ENCODE measurements at places on chromosomes 5 and 9.

DNA sequence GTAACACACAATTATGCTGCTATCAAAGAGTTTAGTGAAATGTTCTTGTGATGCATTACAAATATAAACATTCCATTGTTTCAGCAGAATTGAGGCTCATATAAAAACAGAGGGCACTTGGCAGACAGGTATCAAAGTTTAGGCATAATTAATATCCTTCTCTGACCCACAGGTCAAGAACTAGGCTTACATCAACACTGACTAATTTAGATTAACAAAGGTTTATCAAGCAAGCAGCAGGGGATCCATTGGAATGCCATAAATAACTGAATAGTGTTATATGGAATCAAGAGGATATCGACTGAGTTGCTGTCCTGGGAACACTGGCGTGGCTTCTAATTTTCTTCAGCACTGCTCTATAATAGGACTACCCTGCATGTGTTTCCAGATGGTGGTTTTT is 414.5 kb upstream of the ARRDC3 start:
- no peak for DNase-seq

DNA sequence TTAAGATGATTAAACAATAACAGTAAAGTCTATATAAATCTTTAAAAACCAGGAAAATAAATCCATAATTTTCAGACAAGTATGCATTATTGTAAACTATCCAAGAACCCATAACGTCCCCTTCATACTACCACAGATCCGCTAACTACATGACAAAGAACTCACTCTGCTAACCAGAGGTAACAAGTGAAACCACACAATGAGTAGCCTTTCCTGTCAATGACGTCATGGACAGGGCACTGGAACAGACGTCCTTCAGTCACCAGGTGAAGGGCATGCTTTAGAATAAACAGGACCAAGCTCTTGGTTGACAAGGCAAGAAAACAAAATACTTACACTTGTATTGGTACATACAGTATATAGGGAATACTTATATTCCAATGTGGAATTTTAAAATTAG is 45.2 kb downstream of the RNF130 start:
- DNase-seq, result no peak

- no peak for DNase-seq
These were observed 1172.5 kb downstream of the CDH12 start for GRCh38 chr5:21680641-21681040.

DNA sequence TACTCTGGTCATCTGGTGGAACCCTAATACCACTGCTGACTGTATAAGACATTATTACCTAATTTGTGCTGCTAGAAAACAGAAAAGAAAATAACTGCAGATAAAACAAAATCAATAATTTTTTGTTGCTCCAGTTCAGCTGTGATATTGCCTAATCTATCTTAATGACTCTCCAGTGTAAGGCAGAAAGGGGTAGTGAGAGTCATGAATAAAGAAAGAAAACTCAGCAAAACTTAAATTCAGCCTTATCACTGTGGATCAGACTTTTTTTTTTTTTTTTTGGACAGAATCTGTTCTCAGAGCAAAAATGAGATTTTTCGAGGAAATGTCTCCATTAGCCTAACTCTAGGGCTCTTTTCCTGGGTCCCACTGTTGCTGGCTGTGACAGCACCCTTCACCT is 1.1 kb upstream of the DOCK2 start:
- no peak for DNase-seq

DNA sequence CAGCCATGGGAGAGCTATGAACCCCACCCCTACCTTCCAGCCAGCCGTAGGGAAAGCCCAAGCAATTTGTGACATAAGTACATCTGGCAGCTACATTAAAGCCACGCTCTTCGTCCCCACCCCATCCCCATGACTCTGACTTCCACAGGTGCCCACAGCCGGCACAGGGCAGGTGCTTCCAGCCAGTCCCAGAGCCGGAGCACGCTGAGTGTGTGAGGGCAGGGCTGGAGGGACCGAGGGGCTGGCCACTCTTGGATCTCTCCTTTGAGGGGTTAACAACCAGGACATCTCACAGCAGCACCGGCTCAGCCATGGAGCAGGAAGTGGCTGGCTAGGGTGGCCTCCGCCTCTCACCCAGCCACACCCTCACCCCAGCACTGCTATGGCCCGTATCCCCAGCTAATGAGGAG is 2.4 kb upstream of the FAM78A start:
- DNase-seq, result no peak

DNA sequence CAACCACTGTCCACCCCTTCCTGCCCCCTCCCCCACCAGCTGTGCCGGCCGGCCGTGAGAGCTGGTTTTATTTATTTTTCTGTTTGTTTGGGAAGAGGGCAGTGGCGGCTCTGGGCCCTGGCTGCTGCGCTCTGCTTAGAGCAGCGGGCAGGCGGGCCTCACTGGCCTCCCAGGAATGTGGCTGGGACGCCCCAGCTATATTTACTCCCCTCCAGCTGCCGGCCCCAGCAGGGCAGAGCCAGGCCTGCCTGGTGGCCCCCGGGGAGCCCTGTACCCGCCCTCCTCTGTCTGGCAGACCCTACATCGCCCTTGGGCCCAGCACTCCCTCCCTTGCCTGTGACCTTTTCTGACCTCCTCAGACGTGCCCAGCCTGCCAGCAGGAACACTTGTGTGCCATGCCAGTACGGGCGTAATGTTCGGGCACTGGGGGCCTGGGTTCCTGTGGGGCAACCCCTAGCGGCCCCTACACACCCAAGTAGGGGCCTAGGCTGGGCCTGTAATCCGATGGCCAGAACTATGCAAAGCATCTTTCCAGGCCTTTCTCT is 7.7 kb downstream of the CXXC5 start:
- DNase-seq, result no peak

DNA sequence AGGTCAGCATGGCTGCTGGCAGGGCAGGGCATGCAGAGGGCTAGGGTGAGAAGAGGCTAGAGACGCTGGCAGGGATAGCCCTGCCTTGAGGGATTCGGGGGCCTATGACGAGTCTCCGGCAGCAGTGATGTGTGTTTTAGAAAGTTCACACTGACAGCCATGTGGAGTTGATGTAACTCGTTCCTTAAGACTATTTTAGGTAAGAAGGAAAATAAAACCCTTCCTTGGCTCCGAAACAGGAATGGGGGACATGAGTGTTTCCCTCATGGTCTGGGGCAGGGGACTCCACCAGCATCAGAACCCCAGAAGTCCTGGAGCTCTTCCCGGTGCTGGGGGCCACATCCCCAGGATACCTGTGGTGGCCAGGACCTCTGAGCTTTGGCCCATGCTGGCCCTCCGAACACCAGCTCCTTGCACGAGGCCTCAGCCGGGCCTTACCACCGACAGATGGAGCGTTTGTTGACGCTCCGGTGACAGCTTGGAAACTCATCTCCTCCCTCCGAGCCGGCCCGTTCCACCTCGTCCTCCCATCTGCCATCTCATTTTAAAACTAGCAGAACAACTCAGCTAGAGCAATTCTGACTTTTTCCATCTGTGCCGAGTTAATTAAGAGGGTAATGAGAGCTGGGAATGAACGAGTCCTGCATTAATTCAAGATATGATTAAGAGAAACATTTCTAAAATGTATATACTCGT is 337.7 kb downstream of the CDK5RAP2 start:
- DNase-seq, result no peak

- no peak for DNase-seq
These were observed 21.0 kb downstream of the DBH start for GRCh38 chr9:133657120-133657661.

- no peak for DNase-seq
These were observed 186.4 kb downstream of the CDK5RAP2 start for GRCh38 chr9:120393386-120394057.
